Progenitor cell of endocrine pancreas (in vitro differentiated cells): ENCODE measurements at places on chromosomes 3 and 15.

GRCh38 chr15:84402856-84403608 is 167.5 kb downstream of the GOLGA6L4 start:
- DNase-seq, result no peak

GRCh38 chr15:85681386-85681785 is 113.3 kb downstream of the KLHL25 start:
- DNase-seq, result no peak

- peak; percentile 46 for DNase-seq
Measured at GRCh38 chr15:74988007-74988800, 7.2 kb upstream of the SCAMP5 start.

GRCh38 chr3:72753495-72753894 is 94.8 kb downstream of the SHQ1 start:
- DNase-seq, result no peak

DNA sequence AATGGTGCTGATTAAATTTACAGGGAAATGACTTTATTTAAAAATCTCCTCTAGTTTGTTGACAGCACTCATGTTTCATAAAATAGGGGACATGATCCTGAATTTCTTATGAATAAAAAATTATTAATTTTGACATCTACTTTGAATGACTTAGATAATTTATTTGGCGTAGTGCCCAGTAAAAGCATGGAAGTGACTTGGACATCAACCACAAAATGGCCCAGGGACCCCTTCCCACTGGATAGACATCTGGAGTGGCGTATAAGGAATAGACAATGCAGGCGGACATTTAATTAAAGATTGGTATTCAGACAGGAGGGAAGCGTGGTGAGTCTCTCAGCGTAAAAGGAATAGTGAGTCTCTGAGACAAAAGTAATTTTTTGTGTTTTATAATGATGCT is 79.8 kb downstream of the ADAMTSL3 start:
- DNase-seq, result no peak

DNA sequence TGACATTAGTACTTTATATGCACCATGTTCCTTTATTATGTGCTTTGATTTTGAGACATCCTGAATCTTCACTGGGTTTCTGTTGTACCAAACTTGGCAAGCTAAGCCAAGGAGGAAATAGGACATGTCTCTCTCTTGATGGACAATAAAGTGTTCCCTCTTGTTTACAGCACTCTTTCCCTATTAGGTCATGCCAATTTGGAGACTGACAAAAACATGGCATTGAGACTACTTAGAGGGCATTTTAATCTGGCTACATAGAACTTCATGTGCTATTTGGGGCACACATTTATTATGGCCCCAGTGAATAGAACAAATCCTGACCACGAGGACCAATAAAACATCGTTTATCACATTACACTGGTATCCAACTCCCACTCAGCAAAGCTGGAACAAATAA is 85.3 kb upstream of the TNFSF10 start:
- DNase-seq, result no peak

DNA sequence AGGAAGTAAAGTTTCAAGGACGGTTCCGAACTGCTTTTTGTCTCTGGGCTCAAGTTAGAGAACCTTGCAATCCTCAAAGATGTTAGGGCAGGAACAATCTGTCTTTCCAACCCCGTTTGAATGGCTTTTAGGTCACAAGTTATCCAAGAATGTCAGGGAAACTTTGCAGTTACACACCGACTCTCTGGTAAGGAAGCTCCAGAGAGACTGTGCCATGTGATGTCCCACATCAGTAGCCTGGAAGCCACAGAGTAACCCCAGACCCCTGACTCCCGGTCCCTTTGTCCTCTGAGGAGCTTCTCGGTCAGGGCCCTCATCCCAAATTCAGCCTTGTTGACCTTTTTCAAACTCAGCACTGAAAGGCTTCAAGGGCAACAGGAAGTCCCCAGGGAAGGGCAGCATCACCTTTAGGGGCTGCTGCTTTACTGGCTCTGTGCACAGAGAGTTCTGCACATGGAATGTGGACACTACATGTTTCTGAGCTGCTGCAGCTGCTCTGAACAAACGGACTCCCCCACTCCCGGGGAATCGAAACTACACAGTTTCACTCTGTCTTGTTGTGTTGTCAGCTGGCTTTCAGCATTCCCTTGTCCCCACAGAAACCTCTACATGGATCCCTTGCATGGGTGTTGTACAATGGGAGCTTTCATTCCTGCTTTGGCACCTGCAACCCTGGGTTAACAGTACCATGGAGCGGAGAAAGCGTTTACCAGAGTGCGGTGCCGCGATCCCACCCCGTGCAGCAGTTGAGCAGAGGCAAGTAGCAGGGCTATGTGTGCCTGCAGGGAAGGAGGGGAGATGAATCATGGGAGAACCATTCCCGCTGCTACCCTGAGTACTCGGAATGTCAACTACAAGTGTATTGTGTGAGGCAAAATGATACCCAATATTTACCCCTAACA is 408.2 kb upstream of the THBS1 start:
- DNase-seq, result no peak

GRCh38 chr15:36403351-36403750 is 176.1 kb upstream of the CDIN1 start:
- no peak for DNase-seq

DNA sequence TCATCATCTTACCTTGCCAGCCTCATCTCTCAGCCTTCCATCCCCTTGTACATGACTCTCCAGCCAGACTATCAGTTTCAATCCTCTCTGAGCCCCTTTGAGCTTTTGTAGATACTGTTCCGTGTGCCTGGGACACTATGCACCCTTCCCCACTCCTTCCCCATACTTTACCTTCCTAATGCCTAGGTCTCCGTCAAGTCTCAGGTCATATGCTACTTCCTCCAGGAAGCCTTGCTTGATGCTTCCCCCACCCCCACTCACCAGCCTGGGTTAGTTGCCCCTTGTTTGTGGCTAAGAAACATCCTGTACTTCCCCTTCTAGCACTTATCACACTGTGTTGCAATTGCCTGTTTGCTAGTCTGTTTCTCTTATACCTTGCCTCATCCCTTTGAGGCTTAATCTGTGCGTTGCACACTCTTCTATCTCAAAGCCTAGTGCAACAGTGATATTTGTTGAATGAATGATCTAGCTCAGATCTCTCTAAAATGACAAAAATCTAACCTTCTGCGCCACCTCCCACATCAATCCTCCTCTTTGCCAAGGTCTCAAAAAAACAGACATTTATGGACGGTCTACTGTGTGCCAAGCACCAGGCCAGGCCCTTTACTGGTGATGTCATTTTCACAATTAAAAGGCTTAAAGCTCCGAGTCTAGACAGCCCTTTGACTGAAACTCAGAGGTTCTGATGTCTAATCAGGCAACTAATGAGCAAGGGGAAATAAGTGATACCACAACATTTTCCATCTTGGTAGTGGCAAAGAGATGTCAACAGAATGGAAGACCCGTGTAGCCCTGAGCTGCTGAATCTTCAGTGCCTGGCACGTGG is 6.5 kb upstream of the USP3 start:
- DNase-seq, result no peak

DNA sequence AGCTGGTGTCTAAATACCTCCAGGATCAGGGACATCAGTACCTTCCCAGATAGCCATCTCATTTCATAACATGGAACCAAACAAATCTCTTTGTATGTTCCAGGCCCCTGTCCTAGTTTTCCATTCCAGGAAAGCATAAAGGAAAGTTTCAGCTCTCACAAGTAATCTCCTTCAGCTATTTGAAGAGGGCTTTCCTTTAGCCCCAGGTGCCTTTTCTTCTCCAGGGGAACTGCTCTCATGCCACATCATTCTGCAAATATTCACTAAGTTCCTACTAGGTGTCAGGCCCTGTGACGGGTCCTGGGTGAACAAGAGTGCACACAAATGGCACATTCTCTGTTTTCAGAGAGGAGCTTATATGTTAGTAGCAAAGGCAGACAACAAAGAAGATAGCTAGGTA is 136.1 kb downstream of the ADAMTS9 start:
- no peak for DNase-seq

DNA sequence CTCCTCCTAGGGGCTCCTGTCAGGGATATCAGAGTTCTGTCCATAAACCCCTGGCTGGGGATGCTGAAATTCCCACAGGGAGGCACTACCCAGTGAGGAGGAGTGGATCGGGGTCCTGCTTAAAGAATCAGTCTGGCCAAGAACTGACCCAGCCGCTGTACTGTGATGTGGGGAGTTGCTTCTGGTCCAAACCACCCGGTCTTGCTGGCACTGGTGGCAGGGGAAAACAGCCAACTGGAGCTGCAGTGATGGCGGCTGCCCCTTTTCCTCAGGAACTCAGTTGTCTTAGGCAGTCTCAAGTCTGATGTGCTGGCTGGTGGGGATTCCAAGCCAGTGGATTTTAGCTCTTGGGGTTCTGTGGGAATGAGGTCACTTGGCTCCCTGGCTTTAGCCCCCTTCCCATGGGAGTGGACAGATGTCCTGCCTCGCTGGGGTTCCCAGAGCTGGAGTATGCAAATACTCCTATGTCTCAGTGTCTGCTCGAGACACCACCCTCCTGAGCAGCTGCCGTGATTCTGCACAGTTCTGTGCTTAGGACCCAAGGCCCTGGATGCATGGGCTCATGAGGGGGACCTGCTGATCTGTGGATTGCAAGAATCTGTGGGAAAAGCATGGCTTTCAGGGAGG is 97.1 kb downstream of the SLC25A26 start:
- DNase-seq, result no peak
